ENCODE measurements at places on chromosomes 7 and 10. TPM values are rescaled to one million over a fixed set of nuclear protein-coding genes. Genes with fewer than 3 reads are reported as not detected.

Gene NYAP1
- 1.4 TPM for total RNA-seq

Gene NUTM2A
- 0.24 TPM for total RNA-seq

Gene SEMA3A
- 138 TPM for total RNA-seq

Gene LRRC18
- not detected for total RNA-seq

Gene LARP4B
- total RNA-seq: 24.5 TPM

Measured in tracheal epithelial cell (primary cell).